ENCODE measurements at places on chromosomes 11 and 22. TPM values are rescaled to one million over a fixed set of nuclear protein-coding genes. Genes with fewer than 3 reads are reported as not detected.

GRCh38 chr11:59610289-59610688 is 5.3 kb downstream of the OSBP start:
- no peak for DNase-seq

DNA sequence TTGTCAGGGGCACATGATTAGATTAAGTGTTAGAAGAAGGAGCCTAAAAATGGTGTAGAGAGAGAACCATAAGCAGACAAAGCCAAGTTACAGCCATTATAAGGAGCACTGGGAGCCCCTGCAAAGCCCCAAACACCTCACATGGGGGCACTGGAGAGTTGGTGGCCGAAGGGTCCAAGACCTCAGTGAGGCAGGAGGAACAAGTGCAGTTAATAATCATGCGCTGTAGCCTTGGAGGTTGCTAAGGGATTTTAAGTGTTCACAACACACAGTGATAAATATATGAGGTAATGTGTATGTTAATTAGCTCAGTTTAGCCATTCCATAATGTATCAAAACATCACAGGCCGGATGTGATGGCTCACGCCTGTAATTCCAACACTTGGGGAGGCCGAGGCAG is 54.4 kb upstream of the JAM3 start:
- no peak for DNase-seq

GRCh38 chr11:47864901-47865300 is 16.8 kb upstream of the NUP160 start:
- no peak for DNase-seq

DNA sequence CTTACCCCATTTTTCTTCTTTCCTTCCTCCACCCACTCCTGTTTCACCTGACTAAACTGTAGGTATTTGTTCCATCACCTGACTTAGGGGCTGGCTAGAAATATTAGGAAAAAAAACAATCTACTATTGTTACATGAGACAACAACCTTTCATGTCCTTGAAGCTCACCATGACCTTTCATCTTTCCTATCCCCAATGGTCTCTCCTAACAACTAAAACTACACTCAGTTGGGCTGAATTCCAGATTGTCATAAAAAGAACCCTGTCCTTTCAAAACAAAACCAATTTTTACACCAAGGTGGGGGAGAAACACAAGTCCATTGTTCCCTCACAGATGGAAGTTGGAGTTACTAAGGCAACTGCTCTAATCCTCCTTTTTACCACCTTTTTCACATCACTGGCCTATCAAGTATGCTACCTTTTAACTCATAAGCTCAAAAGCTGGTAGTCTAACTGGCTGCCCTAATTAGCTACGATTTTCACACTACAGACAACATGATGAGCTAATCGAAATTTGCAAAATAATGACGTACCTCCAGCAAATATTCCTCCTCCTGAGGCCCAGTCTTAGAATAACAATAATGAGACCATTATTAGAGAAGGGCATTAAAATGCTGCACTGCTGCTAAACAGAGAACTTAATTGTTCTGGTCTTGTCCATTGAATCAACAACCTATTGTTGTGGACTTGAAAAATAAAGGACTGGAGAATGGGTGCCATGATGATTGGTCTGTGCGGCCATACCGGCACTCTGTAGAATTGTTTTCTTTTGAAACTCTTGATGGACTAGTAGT is 46.5 kb upstream of the SOX6 start:
- no peak for DNase-seq

GRCh38 chr11:32052215-32052614 is 38.7 kb upstream of the RCN1 start:
- DNase-seq: peak; percentile 65

GRCh38 chr22:48340191-48340590 is 1487.5 kb downstream of the BRD1 start:
- DNase-seq: peak; percentile 46

GRCh38 chr11:34234086-34234740 is 123.6 kb downstream of the ABTB2 start:
- no peak for DNase-seq

DNA sequence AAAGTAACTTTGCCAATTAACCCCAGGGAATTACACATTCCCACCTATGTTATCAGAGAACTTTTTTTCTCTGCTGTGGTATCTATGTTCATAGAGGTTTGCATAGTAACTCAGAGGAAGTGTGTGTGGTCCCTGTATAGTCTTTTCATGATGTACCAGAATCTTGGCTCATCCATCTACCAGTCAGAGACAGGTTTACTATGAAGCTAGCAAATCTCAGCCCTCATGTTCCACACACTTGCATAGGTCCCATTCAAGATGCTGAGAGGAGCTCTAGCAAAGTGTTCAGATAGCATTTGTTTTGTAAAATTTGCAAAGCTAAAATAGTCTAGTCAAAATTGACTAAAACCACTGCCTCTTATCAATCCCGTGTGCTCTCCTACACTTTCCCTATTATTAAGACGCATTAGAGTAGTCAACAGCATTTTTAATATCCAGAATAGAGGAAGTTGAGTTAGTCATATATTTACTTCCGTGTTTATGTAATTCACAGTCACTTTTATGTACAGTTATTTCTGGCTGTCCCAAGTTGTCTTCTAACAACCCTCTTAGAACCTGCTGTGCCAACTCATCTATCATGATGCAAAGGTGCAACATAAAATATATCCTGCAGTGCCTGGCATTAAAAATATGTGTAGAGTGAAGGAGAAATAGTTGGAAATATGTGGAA is 184.2 kb downstream of the FAM76B start:
- DNase-seq: no peak

- no peak for DNase-seq
Observed at GRCh38 chr22:37275134-37275533, 7.2 kb upstream of the CYTH4 start.

- DNase-seq: no peak
Observed at GRCh38 chr11:81569999-81570398, 1163.7 kb downstream of the FAM181B start.

GRCh38 chr11:27233654-27234042 is 129.4 kb downstream of the CCDC34 start:
- no peak for DNase-seq

GRCh38 chr11:14114786-14115185 is 152.3 kb downstream of the SPON1 start:
- DNase-seq: no peak

- DNase-seq: no peak
Observed at GRCh38 chr11:106305458-106305857, 228.0 kb downstream of the AASDHPPT start.

DNA sequence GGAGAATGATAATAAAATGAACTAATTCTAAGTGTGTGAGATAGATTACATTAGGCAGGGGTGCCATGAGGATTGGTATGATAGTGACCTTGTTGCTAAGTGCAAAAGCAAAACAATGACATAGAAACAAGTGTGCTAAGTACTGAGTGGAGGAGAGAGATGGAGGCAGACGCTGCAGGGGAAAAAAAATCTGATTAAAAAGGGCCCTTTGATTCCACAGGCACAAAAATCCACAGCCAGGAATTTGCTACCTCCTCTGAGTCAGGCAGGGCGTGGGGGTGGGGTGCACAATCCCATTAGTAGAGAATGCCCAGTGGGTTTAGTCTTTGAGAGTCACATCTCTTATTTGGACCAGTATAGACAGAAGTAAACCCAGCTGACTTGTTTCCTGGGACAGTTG is at the start of gene CNTF:
TSS of gene CNTF (plus strand) at position 322 of the 400 bp plus-strand sequence. CDS start 88 bp downstream, outside the sequence.
- DNase-seq: no peak

GRCh38 chr11:94544646-94545263 is 1.0 kb downstream of the FUT4 start:
- peak; percentile 78 for DNase-seq

DNA sequence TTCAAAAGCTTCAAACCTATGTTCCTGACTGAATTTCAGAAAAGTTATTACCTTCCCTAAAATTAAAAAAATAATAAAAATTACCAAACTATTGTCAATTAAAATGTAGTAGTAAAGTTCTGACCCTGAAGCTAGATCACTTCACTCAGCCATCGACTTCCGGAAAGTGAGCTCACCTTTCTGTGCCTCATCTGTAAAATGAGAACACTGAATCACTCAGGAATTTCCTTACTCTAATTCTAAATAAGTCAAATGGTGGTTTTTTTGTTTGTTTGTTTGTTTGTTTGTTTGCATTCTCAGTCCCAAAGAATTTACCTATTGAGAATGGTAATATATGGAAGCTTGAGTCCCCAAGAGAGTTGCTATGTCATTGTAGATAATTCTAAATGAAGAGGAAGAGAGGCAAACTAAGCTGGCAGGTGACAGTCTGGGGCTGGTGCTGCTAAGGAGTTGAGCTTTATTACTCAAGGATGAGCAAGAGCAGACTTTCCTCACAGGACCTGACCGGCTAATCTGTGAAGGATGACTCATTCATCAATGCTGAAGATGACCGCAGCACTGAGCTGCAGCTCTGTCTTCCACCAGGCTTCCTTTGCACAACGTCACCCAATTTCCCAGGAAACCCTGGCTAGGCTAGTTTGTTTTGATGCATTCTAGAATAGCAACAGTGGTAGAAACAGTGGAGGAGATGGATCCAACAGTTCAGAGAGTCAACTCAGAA is 248.8 kb downstream of the RAB38 start:
- no peak for DNase-seq

- DNase-seq: no peak
Observed at GRCh38 chr11:101880222-101880621, 34.6 kb upstream of the CEP126 start.

- DNase-seq: no peak
Observed at GRCh38 chr11:96282625-96283220, 60.3 kb downstream of the MAML2 start.

- no peak for DNase-seq
Observed at GRCh38 chr11:1447845-1448825, 38.4 kb downstream of the MOB2 start.

DNA sequence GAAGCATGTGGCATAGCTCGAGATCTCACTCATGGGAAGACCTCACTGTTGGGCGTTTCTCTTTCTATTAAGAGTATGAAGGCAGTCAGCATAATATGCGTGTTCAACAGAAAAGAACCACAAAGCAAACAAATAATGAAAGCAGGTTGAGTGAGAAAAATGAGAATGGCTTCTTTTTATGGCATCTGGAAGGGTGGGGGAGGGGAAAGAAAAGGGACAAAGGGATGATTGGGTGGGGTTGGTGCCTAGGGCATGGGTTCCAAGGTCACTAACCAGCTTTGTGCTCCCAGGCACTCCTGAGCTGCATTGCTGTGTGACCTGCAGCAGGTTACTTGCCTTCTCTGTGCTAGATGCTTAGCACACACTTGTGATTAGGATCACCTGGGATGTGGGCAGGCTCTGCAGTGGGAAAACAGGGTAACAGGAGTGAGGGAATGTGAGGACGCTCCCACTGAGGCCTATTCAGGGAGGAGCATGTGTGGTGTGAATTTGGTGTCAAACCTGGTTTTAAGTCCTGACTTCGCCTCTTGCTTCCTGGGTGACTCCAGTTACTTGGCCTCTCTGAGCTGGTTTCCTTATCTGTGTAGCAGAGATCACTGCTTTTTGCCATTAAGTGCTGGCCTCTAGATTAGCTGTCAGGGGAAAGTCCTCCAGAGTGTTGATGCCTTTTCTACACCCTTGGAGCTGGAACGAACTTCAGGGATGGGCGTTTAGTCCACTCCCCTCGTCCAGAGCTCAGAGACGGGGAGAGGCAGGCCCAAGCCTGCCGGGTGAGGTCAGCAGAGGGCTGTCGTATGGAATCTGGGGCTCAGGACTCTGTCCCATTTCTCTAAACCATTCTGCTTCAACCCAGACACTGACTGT is 74.8 kb downstream of the KIAA1671 start:
- no peak for DNase-seq

GRCh38 chr22:39454385-39454871 is 2.4 kb upstream of the MGAT3 start:
- DNase-seq: no peak

DNA sequence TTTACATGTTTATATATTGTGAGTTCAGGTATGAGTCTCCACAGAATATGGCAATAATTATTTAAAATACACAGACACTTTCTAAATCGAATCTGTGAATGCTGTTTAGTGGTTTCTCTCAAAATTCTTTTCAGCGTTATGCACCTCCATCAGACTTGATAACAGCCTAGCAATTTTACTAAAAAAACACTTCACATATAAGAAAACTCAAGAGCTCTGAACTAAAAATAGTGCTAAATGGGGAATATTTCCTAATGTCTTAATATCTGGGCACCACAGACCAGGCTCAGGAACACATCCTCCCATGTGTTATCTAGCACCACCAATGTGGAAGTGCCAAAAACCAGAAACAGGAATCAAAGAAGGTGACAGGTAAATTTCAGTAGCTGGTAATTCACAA is 47.9 kb downstream of the ARHGAP32 start:
- no peak for DNase-seq

GRCh38 chr11:22197139-22198005 is 4.5 kb downstream of the ANO5 start:
- no peak for DNase-seq

- no peak for DNase-seq
Observed at GRCh38 chr22:48566741-48567140, 1260.9 kb downstream of the BRD1 start.

DNA sequence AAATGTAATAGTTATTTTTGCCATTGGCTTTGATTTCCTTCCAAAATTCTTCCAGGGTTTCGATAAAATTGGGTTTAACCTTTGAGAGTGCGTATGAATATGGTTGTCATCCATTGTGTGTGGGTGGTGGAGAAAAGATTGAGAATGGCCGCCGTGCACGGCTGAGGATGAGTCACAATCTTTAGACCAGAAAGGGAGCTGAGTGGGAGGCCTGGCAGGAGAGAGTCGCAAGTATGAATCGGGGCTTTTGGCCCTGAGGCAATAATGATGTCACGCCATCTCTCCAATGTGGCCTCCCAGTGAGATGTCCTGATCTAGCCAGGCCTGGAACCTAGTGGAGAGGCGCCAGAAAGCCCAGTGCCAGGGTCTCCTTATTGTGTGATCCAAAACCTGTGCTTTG is 33.1 kb upstream of the SMPD1 start:
- DNase-seq: peak; percentile 71

DNA sequence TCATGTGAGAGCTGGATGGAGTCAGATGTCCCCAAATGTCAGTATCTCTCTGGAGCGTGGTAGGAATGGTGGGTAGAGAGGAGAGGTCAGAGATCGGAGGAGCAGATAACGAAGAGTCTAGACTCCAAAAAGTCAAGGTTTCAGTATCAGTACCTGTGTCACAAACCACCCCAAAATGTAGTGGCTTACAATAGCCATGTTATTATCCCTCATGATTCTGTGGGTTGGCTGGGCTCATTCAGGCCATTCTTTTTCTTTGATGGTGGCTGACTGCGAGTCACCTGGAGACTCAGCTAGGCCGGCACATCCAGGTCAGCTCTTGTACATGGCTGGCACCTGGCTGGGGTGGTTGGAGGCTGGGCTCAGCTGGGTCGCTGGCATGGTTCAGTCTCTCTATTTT is 7.3 kb upstream of the SSTR3 start:
- DNase-seq: no peak

HOATZ gene
- not detected for total RNA-seq

CEP57 gene
- total RNA-seq: 80.9 TPM

MAJIN gene
- not detected for total RNA-seq

FAM181B gene
- total RNA-seq: 0.24 TPM

EHF gene
- 138 TPM for total RNA-seq

OR8A1 gene
- total RNA-seq: not detected

OR52I1 gene
- total RNA-seq: not detected

YPEL4 gene
- total RNA-seq: 1.7 TPM

CFAP300 gene
- total RNA-seq: 2.1 TPM

PKP3 gene
- total RNA-seq: 472 TPM

FOLR3 gene
- total RNA-seq: not detected

AQP11 gene
- 0.59 TPM for total RNA-seq

All from suprapubic skin (tissue), 4 donors.